ENCODE measurements at places on chromosomes 7 and 10.

DNA sequence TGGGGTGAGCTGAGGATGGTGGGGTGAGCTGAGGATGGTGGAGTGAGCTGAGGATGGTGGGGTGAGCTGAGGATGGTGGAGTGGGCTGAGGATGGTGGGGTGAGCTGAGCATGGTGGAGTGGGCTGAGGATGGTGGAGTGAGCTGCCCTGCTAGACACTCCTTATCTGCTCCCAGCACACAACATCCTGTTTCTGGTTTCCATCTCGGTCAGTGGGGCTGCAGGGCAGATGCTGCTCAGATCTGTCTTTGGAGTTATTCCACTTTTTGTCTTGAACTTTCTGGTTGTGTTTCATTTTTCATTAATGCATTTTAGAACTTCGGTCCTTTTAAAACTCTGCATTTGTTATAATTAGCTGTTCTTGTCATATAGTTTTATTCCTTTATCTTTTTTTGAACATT, 67.9 kb upstream of the ANTXRL start:
- DNase-seq: no peak

DNA sequence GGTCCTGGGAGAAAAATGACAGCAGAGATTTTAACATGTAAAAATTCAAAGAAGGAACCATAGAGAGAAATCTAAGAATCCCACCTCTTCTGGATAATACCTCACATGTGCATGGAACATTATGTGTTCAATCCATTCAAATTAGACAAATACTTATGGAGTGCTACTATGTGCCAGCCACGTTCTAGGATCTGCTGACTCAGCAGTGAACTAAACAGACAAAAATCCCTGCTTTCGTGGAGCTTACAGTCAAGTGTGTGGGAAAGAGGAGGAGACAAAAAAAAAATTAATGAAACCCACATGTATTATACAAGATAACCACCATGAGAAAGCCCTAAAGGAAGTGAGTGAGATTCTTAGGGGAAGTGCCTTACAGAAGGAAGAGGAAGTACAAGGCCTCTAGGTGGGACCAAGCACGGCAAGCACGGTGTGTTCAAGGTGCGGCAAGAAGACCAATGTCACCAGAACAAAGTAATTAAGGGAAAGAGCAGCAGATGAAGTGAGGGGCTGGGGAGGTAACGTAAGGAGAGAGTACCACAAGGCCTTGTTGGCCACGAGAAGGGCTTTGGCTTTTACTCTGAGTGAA, 71.0 kb downstream of the SLC25A13 start:
- no peak for DNase-seq

DNA sequence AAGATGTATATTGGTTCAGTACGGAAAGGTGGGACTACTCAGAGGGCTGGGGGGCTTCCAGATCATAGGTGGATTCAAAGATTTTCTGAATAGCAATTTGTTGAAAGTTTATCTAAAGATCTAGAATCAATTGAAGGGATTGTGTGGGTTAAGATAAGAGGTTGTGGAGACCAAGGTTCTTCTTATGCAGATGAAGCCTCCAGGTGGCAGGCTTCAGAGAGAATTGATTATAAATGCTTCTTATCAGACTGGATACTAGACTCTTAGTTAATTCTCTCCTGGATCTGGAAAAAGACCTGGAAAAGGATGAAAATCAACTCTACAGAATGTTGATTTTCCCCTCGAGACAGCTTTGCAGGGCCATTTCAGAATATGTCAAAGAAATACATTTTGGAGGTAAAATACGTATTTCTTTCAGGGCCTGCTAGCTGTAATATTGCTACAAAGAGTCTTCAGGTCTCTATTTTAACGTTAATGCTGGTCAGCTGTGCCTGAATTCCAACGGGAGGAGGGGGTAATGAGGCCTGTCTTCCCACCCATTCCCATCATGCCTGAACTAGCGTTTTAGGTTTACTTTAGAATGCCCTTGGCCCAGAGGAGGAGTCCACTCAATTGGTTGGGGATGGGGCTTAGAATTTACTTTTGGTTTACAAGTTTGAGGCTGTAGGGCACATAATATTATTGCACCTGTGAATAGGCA, 12.8 kb upstream of the GPR15LG start:
- DNase-seq: no peak

DNA sequence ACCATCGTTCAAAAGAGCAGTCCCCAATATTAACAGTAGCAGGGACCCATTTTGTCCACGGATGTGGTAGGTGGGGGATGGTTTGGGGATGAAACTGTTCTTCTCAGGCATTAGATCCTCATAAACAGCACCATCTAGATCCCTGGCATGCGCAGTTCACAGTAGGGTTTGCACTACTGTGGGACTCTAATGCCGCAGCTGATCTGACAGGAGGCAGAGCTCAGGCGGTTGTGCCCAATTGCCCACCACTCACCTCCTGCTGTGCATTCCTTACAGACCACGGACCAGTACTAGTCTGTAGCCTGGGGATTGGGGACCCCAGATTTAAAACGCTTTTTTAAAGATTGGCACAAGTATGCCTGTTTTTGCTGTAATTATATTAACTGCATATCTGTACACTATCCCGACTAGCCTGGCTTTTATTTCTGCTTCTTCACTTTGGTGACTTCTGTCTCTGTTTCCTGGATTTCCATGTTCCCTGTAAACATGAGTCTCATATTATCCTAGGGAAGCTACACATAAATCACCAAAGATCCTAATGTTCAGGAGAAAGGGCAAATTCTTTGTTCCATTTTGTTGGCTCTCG, 163.3 kb upstream of the AKR1E2 start:
- DNase-seq: no peak

DNA sequence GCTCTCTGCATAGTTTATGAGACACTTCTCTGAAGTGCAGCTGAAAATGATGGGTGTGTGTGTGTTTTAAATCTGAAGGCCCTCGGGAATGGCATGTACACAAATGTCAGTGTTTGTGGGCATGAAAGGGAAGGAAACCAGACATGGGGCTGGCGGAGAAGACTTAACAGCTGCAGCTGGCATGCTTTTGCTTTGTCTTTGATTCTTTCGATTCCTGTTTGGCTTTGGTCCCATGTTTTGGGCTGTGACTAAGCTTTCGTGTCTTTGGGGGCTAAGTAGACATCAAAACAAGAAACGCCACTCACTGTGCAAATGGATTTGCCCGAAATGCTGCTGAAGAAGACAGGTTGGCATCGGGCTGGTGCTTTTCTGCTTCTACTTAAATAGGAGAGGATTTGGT, 179.3 kb downstream of the PFKFB3 start:
- peak; percentile 5 for DNase-seq

DNA sequence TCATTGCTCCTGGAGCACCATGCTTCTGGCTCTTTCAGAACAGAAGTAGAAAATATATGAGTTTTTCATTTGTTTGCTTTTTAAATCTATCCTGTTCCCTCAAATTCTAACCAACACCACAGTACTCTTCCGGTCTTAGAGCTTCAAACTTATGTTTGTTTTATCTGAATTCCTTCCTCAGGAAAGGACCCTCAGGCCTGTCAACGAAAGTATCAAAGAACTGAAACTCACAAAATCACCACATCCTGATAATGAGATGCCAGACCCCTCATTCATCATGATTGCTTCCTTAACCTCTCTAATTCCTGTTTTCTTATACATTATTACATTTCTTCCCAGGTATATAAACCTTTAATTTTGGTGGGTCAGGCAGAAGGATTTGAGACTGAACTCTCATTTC, 135.2 kb downstream of the BMS1 start:
- no peak for DNase-seq

GRCh38 chr10:43885842-43886241, 237.2 kb upstream of the ZNF32 start:
- DNase-seq: no peak

GRCh38 chr7:144437370-144438191, 34.1 kb upstream of the NOBOX start:
- no peak for DNase-seq

DNA sequence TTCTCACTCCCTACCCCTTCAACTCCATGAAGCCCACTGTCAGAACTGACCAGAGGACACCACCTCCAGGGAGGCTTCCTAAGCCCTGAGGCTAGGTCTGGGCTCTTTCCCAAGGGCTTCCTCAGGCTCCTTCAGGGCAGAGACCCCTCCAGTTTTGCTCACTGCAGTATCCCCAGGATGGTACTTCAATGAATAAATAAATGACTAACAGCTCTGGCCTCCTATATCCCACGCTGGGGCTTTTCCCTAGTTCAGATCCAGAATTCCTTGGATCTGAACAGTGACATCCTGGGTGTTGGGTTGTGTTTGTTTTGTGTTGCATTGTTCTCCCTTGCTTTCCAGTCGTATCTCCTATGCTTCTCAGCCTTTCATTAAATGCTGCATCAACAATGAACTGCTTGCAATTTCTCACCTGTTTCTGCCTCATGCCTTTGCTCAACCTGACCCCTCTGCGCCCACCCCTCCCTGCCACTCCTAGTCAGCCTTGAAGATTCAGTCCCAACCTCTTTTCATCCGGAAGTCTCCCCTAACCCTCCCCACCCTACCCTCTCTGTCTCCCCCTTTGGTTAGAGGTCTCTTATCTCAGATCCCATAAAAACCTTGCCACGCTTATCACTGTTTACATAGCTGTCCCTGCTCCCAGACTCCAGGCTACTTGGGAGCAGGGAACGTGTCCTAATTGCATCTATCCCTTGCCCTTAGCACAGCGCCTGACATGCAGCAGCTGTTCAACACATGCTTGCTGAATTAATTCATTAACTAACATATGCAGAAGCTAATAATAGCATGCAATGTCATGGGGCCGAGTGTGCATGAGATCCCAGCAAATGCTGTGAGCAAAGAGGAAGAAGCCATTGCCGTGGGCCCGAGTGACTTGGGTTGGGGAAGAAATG, 41.7 kb downstream of the PPP1R3C start:
- no peak for DNase-seq

- no peak for DNase-seq
Observed at GRCh38 chr7:3162289-3162688, 118.6 kb upstream of the CARD11 start.

- DNase-seq: no peak
Observed at GRCh38 chr7:56218510-56218909, 102.3 kb upstream of the NUPR2 start.

GRCh38 chr7:23404546-23405239, 65.6 kb downstream of the IGF2BP3 start:
- DNase-seq: no peak

- no peak for DNase-seq
Observed at GRCh38 chr10:89301232-89301631, 614 bp upstream of the IFIT2 start.

- DNase-seq: no peak
Observed at GRCh38 chr7:27939893-27940292, 199.9 kb downstream of the TAX1BP1 start.

GRCh38 chr7:154584352-154585252, 418.3 kb downstream of the PAXIP1 start:
- no peak for DNase-seq

GRCh38 chr7:157276731-157277562, 59.9 kb upstream of the DNAJB6 start:
- no peak for DNase-seq

DNA sequence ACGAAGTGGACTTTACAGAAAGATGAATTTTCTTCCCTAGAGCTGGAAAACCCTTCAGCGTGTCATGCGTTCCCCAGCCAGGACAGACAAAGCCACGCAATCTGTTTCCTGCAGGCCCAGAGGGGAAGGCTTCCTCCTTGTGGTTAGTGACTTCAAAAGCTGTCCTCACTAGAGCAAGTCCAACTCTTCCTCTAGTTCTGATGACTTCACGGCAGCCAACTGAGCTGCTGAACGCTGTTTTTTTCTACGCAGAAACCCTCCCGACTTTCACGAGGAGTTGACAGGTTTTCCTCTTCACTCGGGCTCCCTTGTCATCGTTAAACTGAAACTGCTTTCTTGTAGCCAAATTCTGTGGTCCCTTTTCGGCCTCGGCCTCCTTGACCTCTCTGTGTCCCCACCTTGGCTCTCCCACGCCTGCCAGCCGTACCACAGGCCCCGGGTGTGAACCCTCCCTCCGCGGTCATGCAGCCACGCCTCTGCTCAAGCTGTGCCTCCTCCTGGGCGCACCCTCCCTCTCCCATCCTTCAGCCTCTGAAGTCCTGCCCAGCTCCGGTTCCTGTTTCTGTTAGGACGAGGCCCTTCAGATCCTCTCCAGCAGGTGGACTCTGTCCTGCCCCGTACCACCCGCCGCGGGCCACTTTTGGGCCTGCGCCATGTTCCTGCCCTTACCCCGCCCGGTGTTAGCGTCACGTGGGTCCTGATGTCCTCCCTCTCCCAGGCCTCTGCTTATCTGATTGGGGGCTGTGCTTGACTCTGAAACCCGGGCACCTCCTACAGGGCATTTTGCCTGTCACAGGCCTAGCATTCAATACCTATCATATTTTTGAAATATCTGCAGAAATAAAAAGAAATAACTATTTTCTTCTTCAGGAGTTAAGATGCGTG, 39.3 kb downstream of the CUX1 start:
- DNase-seq: peak; percentile 43

DNA sequence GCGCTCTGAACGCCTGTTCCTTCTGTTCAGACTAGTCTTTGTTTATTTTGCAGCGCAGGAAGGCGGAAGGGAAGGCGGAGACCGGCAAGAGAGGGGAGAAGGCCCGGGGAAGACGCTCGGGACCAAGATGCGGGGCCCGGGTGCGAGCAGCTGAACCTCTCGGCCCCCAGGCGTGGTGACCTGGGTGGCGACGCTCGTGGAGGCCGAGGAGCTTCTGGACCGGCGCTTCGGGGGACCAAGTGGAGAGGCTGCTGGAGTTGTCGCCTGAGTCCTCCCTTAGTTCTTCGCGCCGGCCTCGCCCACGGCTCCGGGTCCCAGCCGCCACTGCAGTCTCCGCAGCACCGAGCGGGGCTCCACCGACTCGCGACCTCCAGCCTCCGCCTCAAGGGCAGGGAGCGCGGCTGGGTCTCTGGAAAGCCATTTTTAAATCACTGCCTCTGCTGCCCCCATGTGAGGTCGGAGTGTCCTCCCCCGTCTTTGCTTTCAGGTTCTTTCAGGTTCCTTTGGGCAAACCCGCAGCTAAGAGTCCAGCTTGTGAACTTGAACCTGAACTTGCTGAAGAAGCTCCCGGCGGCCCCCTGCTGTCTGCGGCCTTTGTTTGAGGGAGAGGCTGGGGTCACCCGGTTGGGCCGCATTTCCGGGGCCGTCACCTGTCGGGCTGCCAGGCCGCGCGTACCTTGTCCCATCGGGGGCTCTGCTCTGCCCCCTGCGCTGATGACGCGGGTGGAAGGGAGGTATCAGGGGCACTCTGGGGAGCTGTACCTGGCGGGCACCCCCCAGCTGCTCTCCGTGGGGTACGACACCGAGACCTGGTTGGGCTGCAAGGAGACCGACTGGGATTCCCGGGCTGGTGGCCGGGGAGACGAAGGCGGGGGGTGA, 136.0 kb downstream of the KIF20B start:
- DNase-seq: no peak

DNA sequence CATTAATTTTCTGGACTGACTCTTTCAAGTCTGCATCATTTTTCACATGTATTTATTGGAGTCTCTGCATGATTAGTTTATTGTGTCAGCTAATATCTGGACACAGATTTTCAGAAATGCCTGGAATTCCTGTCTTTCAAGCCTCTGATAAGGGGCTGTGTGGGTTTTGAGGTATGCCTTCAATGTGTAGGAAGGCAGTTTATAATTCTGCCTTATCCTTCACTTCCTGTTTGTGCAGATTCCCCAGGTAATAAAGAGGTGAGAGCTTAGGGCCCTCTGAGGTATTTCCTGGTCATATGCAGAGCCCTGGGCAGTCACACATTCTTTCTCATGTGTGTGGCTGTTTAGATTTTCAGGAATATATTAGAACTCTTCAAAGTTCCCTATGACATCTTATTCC, 79.4 kb upstream of the PRKCQ start:
- DNase-seq: no peak

Measured in stimulated activated CD4-positive, alpha-beta T cell treated with anti-CD3 and anti-CD28 coated beads, Interleukin-1b, Interleukin-23, amount 100 ng/mL, for 1 hour (primary cell).